CD4-positive, alpha-beta memory T cell (primary cell): ENCODE measurements at places on chromosomes 6 and 20.

- no peak for DNase-seq
These were observed 201.6 kb downstream of the ISM1 start for GRCh38 chr20:13422637-13423036.

- DNase-seq, result no peak
These were observed 44.0 kb downstream of the SPDEF start for GRCh38 chr6:34511915-34512737.

- no peak for DNase-seq
These were observed 11.5 kb upstream of the DEFB113 start for GRCh38 chr6:49980898-49981297.

GRCh38 chr20:39067526-39068216, 105.5 kb downstream of the DHX35 start:
- no peak for DNase-seq

DNA sequence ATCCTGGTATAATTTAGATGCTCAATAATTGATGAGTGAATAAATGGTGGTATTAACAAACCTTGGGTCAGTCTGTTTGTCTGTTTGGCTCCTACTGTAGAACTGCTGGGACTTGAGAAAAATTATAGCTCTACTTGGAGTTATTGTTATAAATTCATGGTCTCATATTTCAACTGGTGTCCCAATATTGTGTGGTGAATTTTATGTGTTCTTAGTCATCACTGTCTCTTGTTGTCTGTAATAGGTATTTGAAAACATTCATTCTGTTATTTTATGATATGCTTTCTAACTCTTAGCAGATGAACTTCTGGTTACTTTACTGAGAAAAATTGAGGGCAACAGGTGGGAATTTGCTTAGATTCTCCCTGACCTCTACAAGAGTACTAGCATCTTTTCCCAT, 221.4 kb downstream of the CDKAL1 start:
- DNase-seq, result no peak

DNA sequence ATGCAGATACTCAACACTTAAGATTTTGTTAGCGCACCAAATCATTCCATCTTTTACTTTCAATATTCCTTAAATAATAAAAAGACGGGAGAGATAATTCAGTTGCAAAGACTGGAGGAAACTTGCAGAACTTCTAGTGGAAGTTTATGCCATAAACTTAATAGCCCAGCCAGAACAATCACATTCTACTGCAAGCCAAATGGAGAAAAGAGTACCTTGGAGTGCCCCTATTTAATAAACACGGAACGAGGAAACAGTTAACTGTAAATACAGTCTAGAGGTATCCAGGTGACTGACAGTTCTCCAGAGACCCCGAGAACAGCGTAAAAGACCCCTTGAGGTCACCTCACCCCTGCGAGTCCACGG, 635 bp downstream of the SLC35B3 start:
- no peak for DNase-seq

DNA sequence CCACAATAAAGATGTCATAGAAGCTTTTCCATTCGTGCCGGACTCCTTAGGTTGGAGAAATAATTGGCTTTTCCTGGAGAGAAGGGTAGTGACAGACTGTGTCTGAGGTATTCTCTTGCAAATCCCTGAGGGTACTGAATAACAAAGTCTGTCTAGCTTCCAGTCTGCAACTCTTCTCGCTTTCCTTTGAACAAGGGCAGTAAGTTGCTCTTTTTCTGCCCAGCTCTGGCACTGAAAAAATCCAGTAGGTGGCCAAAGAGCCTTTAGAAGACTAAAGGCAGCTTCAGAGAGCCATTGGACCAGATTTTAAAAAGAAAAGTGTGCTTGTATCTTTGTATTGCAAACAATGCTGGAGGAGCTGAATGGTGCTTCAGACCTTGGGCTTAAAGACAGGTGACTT, 20.7 kb upstream of the RREB1 start:
- no peak for DNase-seq

- DNase-seq, result no peak
These were observed 3.2 kb upstream of the PPP1R3G start for GRCh38 chr6:5081955-5082354.

GRCh38 chr6:106586815-106587415, 42.4 kb downstream of the RTN4IP1 start:
- DNase-seq, result no peak

DNA sequence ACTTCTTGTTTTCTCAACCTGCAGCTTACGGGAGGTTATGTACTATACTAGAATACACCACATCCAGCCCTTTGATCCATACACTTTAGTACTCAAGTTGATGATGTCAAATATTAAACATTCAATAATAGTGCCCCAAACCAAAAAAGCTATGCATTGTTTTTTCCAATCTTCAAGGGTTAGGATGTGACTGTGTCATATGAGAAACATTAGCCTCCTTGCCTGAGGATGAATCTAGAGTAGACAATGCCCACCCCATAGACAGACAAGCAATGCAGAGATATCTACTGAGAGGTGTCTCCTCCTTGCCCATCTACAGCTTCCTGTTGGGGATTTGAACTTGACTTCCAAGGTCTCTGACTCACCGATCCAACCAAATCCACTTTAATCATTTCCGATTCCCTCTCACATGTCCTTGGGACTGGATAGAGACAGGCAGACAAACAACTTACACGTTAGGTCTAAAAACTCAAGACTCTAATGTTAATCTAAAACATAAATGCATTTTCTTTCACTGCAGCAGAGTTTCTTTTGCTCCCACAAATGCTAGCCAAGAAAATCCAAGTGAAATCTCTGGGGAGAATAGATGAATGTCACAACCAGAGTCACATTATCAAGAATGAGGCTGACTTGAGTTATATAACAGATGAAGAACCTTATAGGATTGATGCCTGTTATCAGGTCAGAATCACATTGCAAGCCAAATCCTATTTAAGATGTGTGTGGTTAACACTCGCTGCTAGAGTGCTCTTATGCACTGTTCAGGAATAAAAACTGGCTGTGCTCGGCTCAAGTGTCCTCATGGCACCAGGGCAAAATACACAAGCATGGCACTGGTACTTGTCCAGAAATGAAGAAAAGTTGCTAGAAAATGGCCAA, 75.5 kb upstream of the TNFAIP3 start:
- DNase-seq, result no peak

DNA sequence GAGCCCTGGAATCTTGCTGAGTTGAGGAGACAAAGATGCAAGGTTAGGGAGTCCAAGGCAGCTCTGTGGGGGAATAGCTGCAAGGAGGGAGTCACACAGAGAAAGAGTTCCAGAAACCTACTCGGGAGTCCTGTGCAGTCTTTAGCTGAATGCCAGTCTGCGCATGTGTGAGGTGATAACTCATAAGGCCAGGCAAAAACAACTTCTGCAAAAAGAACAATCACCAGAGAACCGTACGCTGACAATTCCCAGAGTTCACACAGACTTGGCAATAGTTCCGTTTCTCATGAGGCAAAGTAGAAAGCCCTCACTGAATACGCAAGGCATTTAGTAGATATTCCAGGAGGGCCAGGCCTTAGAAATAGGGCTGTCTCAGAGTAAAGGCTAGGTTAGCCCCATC, 135.2 kb upstream of the TAB2 start:
- DNase-seq, result no peak

DNA sequence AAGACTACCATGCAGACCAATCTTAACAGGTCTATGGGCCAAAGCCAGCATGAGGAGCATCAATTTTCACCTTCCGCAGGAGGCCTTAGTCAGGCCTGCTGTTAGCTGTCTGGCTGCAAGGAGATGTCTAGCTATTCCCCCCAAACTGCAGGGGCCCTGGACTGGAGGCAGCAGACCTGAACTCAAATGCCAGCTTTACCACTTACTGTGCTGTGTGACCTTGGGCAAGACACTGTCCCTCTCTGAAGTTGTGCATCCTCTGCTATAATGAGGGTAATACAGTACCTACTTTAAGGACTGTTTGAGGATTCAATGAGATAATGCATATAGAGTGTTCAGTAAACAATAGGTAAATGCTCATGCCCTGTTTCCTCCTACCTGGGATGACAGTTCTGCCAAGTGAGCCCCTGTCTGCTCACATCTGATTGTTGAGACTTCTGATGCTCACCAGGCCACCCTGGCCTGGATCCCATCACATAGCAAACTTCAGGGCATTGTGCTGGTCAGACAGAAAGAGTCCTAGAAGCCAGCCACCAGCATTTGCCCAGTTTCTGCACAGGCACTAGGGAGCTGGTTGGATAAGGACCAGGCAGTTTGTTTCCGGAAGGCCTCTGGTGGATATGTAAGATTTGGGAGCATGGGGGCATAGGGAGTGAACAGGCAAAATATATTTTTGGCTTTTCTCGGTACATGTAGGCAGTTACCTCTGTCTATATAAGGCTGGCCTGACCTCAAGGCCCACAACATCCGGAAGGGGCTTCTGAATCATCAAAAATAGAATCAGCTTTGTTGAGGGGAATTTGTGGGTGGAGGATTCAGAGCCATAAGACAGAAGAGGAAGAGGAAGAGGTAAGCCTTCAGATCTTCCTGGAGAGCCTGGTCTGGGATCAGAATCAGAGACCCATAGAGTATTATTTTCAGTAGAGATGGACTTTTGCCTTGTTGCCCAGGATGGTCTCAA, 2.3 kb upstream of the OCSTAMP start:
- peak; percentile 41 for DNase-seq

DNA sequence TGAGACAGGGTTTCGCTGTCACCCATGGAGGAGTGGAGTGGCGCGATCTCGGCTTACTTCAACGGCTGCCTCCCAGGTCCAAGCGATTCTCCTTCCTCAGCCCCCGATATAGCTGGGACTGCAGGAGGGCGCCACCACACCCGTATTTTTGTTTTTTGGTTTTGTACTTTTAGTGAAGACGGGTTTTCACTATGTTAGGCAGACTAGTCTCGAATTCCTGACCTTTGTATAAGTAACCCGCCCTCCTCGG, 115.4 kb upstream of the BTN3A2 start:
- DNase-seq, result no peak

DNA sequence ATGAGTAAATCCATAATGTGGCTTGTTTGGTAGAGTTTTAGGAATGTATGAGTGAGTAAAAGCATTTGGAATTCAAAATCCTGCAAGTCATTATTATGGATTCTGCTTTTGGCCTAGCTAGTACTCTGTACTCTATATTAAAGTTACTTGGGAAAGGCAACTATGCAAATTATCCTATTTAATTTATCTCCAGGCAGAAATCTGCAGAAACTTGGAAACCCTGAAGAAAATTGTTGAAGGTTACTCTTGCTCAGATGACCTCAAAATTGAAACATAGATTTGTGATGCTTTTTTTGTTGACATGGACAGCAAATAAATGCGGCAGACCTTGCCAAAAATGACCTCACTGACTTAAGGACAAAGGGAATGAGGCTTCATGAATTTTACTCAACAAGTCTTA, 477.1 kb upstream of the EYS start:
- no peak for DNase-seq

- DNase-seq, result no peak
These were observed 18.2 kb downstream of the PPARD start for GRCh38 chr6:35360349-35361138.

GRCh38 chr20:1875762-1876161, 19.4 kb upstream of the SIRPA start:
- no peak for DNase-seq

GRCh38 chr20:43923322-43923721, 8.7 kb downstream of the TOX2 start:
- DNase-seq, result no peak

- no peak for DNase-seq
These were observed 454 bp downstream of the L3MBTL3 start for GRCh38 chr6:130018744-130019325.

GRCh38 chr6:3566812-3567211, 110.0 kb upstream of the SLC22A23 start:
- no peak for DNase-seq

GRCh38 chr20:6783752-6784151, 16.3 kb downstream of the BMP2 start:
- DNase-seq, result no peak

DNA sequence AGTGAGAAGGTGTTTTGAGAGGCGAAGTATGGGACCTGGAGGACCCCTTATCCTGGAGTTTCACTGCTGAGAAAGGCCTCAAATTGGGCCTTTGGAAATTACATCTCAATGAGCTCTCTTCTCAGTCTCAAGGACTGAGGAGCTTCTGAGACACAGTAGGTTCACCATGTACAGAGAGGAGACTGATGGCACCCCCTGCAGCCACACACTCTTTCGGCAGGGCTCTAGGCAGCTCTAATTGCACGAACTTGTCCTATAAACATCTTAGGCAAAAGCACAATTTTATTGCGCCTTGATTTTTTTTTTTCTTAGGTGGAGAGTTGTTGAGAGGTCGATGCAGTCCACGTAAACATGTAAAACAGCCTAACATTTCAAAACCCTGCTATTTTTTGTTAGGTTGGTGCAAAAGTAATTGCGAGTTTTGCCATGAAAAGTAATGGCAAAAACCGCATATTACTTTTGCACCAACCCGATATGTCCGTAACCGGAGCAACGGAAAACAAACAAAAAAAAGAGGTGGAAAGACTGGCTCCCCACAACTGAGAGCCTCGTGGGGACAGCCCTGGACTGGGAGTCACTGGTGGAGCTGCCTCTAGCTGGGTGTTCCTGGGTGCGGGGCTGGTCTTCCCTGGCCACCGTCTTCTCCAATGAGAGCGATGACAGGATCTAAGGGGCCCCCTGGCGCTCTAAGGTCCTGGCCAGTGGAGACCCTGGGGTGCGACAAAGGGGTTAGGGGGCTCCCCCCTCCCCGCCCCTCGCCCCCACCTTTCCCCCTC, 84.0 kb upstream of the EYA2 start:
- no peak for DNase-seq

DNA sequence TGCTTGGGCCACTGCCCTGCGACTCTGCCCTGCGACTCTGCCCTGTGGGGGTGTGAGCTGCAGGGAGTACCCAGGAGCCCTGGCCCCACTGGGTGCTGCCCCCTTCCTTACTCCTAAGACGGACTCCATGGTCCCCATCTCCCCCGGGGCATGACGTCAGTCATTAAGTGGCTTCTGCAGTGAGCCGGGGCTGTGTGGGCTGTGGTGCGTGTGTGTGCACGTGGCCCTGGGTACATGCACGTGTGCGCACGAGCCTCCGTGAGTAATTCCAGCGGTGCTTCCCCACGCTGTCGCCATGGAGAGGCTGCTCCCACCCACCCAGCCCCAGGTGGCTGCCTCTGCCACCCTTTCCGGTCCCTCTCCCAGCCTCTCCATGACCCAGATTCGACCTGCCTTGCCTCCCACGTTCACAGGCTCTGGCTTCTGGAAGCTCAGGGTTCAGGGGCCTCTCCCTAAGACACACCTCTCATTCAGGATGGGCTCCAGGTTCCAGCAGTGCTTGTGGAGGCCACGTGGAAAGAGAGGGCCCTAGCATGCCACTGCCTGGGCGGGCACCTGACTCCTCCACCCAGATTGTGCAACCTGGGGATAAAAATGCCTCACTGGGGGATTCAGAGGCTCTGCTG, 88.3 kb downstream of the DLGAP4 start:
- no peak for DNase-seq
